ENCODE measurements at places on chromosomes 5 and 9.

DNA sequence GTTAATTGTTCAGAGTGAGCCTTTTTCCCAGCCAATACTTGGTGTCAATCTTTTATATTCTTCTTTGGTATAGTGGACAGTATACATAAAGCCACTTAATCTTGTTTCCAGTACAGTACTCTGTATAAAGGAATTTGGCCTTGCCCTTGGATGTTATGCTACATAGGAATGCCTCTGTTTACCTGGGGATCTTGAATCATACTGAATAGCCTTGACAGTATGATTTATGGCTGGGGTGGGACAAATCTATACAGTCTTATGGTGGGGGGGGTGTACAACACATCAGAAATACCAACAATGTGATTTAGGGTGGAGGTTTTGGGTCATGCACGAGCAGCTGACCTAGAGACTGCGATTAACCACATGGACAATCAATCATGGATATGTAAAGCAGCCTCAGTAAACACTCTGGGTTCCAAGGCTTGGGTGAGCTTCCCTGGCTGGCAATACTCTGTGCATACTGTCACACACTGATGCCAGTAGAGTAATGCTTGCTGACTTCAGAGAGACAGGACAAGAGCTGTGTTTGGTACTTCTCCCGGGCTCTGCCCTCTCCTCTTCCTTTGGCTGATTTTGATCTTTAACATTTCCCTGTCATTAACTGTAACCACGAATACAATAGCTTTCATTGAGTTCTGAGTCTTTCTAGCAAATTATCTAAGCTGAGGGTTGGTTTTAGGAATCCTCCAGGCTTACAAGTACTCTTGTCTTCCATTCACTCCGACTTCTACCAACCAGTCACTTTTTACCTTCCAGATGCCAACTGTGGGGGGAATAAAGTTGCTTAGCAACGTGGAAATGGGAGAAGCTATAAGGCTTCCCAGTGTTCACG is 84.6 kb downstream of the IARS1 start:
- DNase-seq = no peak

GRCh38 chr5:7816535-7816901 is 34.4 kb downstream of the CFAP90 start:
- DNase-seq = no peak

GRCh38 chr9:136401173-136401922 is 1.4 kb upstream of the SNAPC4 start:
- no peak for DNase-seq

DNA sequence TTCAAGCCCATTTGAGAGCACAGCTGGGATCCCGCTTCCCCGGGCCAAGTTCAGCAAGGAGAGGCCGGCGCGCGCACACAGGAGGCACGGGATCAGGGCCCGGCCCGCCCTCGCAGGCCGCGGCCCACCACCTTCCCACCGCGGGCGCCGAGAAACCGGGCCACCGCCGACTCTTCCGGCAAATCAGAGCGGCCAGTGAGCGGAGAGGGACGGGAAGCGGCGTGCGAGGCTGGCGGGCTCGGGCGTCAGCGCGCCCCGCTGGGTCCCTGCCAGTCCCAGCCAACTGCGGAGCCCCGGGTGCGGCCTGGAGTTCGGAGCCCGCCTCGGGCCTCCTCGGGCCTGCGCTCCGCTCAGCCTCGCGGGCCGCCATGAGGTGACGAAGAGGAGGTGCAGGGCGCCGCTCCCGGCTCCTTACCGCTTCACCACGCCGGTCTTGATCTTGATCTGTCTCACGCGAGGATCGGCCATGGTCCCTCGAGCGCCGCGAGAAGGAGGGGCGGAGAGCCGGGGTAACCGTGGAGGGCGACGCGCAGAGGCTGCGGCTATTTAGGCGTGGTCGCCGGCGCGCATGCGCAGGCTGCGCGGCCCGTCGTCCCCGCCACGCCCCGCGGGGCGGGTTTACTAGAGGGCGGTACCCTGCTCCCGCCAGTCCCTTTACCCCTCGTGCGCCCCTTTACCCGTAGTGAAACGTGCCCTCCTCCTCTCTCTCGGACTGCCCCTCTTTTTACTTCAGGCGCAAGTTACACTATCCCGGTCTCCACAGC is at the start of gene TBCA:
TSS of gene TBCA (minus strand) at position 550 of the 764 bp plus-strand sequence. CDS start at position 468, 82 bp downstream.
- DNase-seq = peak; percentile 88

- no peak for DNase-seq
These were observed 7.8 kb upstream of the SLC6A19 start for GRCh38 chr5:1193591-1193985.

- DNase-seq = no peak
These were observed 75.6 kb downstream of the TLR4 start for GRCh38 chr9:117779760-117780159.

DNA sequence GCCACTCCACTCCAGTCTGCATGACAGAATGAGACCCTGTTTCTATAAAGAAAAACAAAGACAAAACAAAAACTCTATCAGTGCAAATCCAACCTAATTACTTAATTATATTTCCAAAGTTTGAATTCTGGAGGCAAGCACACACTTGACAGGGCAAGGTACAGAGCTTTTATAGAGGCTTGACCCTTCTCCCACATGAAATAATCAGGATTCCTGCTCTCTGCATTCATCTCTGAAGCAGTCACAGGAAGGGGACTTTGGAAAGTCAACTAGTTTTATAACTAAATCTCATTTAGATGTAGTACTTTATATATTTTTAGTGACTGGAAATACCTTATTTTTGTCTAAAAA is 91.9 kb upstream of the CHD1 start:
- DNase-seq = no peak

DNA sequence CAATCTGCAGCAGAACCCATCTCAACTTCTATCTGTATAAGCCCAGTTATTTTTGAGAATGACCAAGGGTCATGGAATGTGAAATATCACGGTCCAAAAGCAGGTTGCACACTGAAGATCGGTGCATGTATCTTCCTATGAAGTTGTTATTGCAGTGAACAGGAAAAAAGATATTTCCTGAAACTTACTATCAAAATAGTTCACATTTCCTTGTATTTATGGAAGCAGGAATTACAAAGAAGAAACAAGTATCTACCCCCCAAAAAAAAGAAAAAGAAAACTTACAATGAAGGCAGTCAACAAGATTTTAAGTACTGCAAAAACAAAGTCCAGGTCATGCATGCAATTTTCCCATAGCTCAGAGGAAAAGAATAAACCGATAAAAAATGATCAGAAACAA is 70.0 kb downstream of the MPDZ start:
- DNase-seq = no peak

DNA sequence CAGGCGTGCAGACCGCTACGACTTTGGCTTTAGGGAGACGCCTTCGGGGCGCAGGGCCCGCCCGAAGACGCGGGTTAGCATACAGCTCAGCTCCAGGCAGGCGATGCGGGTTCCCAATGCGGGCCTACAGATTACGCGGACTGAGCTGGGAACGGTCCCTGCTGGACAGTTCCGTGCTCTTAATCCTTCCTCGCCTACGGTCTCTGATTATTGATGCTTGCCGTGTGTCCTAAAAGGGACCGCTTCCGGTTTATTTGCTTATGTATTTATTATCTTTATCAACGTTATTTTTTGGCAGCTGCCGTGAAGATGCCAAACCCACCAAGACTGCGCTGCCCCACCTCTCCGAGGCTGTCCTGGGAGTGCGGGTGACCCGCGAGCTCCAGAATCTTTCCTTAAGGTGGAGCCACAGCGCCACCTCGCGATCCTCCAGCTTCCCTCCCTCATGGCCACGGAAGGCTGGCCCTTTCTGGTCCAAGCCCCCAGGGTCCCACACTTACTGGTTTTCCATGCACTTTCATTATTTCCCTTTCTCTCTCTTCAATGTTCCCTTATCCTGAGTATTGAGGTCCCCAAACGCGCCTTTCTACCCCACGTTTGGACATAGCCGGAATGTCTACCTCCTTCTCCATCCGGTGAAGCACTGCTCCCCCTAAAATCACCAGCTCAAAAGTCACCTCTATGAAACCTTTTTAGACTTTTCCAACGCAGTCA is 7.0 kb upstream of the EBF1 start:
- peak; percentile 41 for DNase-seq

DNA sequence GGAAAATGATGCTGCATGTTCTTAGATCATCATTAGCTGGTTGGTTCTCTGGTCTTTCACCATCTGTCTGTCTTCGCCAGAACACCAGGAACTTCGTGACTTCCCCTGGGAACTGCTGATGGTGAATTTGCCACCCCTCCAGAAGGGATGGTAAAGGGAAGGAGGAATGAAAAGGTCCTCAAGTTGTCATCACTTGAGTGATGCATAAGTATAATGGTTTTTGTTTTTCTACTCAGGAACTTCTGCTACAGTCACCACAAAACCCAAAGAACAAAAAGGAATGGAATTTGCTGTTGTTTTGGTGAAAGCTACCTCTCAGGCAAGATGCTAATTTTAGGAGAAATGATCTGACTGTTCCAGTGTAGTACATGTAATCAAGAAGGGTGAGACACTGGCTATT is 328.4 kb downstream of the ARHGEF28 start:
- no peak for DNase-seq

GRCh38 chr5:12951846-12952245 is 992.6 kb downstream of the DNAH5 start:
- DNase-seq = no peak

GRCh38 chr5:69167493-69167855 is 524 bp downstream of the CCNB1 start:
- no peak for DNase-seq

DNA sequence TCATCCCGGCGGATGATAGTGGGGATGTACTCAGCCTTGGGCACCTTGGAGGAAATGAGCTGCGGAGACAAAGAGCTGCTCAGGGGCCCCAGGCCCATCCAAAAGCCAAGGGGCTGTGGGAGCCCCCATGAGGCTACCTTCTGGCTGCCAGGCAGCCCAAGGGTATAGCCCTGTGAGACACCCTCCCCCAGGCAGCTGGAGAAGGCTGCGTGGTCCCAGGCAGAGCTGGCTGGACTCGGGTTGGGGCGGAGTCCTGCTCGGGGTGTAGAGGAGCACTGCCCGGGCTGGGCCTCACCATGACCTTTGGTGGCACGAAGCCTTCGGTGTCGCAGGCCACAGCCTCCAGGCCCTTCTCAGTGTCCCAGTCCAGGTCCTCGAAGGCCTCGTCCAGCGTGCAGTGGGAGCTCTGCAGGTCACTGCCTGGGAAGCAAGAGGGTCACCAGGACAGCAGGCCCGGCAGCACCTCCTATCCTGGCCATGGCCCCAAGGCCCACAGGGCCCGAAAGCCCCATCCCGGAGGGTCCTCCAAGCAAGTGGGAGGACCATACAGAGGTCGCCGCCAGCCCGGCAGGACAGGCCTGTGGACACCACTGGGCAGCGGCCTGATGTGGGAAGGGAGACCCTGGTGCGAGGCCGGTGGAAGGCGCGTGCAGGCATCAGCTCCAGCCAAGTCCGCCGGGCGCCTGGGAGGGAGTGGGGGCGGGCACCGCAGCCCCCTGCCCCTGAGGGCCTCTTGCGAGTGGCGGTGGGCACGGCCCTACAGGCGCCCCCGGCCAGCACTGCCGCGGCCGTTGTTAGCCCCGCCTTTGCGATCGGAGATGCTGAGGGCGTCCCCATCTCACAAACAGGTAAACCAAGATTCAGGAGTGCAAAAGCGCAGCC is 6.1 kb downstream of the NSMF start:
- no peak for DNase-seq

DNA sequence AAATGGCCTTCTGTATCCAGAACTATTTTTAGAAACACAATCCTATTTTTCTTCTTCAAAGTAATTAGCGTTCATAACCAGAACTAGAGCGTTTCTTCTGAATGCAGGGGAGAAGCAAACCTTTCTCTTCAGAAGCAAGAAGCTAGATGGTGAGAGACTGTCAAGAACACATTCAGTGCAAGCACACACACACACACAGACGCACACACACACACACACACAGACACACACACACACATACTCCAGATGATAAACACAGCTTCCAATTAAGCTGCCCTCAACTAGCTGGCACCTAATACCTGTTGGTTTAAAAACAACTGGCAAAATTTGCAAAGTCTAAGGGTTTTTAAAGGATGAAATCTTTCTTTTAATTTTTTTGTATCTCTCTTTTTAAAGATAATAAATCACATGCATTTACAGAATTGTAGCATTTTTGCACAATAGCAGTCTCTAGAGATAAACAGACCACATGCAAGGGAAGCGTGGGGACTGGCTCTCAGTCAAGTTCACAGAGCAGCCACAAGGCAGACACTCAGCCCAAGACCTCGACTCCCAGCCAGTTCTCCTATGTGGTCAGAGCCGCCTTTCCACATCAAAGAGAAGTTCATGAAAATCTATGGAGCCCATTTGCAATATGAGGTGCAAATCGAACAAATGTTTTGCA is 138.5 kb downstream of the TTLL11 start:
- no peak for DNase-seq

- no peak for DNase-seq
These were observed 1021.9 kb downstream of the CDH12 start for GRCh38 chr5:21831145-21831787.

DNA sequence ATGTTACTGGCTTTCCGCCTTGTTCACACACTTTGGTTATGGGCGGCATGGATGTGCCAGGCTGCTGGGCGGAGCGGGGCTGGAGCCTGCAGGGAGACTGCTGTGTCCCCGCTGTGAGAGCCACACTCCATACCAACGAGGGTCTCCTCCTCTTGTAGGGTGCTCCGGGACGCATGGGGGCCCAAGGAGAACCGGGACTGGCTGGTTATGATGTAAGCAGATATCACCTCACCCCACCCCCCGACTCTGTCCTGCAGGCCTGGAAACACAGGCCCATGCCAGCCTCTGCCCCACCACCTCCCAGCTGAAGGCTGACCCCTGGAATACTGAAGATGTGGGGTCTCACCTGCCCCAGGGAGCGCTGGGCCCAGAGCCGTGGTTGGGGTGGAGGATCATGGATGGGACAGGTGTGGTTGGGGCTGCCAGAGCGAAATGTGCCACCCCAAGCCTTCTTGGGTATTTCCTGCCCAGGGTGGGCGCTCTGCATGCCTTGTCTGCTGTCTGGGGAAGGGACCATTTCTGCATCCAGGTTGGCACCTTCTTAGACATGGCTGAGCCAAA is 39.3 kb upstream of the ORM1 start:
- DNase-seq = no peak

- no peak for DNase-seq
These were observed 1078.3 kb upstream of the SEMA6A start for GRCh38 chr5:117652958-117653280.

DNA sequence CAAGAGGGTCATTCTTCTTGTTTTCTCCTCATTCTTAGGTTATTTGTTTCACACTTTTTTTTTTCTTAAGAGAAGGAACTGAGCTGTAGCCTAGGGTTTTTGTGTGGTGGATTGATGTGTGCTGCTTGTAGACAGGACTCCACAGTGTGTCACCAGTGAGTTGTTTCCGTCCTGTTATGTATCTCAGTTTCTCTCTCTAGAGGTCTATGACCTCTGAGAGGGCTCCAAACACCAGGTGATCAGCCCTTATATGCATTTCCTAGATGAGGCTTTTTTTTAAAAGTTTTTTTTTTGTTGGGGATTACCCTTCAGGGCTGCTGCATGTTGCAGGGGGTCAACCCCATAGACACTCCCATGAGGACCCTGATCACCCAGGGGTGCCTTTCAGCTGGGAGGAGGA is 124.2 kb upstream of the MAST4 start:
- DNase-seq = no peak

- DNase-seq = no peak
These were observed 320.2 kb downstream of the CTNND2 start for GRCh38 chr5:11584017-11584416.
